Cardiac muscle cell (in vitro differentiated cells and primary cell): ENCODE measurements at places on chromosomes 4 and X. TPM values are rescaled to one million over a fixed set of nuclear protein-coding genes. Genes with fewer than 3 reads are reported as not detected.
A peak's percentile ranks its signal among the peaks of the same experiment; 100 is the strongest.

GRCh38 chr4:98568941-98569663, 89.3 kb downstream of the TSPAN5 start:
- DNase-seq: no peak

GRCh38 chrX:101429934-101430333, 21.9 kb downstream of the HNRNPH2 start:
- no peak for DNase-seq

- no peak for DNase-seq
These were observed 836.9 kb downstream of the SH3BGRL start for GRCh38 chrX:82038793-82039192.

DNA sequence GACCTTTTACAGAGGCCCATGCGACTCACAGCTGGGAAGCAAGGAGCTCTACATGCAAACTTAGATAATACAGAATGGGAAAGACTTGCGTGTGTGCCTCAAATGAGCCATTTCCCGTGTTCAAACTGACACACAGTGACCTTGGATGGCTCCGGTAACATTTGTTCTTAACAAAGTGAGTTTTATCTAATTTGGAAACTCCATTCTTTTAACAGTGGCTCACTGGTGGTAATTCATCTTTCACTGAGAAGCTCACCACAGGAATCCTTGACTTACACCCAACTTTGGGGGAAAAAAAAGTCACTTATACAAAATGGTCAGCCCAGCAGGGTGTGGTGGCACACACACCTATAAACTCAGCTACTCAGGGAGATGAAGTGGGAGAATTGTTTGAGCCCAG, 190.6 kb downstream of the LDB2 start:
- DNase-seq: no peak

- no peak for DNase-seq
These were observed 9.0 kb downstream of the TSC22D3 start for GRCh38 chrX:107766470-107767150.

DNA sequence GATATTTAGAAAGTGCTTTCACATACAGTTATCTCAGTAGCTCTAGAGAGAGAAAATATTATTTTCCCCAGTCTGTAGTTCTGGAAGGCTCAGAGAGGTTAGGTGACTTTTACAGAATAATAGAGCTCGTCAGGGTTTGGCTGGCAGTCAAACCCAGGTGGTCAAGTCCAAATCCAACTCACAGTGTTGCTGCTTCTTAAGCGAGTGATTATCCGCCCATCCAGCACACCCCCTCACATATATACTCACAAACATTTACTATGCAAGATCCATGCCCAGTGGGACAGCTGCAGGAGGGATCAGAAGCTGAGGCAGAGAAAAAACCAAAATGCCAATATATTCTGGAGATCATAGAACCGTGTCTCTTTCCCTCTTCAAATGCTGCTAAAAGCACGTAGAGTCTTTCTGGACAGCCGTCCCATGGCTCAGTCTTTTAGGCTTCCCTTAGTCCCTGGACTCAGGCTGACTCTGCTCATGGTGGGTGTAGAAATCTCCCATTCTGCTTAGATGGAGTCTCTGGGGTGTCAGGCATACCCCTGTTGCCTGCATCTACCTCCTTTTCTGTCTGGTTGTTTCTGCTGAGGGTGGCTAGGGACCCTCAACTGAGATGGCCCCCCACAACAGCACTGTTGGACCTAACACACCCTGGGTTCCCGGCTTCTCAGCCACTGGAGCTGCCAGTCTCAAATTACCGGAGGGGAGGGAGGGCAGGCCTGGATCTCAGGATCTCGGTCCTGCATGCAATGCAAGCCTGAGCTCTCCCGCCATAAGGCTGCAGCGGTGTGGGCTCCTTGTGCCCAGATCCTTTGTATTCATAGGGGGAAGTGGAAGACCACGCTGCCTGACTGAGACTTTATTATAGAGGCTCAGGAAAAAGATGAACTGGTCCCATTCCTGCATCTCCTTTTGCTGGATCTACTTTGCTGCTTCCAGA, at the start of gene CHRNA9:
Gene CHRNA9 (plus strand): TSS at position 743 of the 934 bp plus-strand sequence. CDS start 135 bp downstream, at position 878.
- no peak for DNase-seq

DNA sequence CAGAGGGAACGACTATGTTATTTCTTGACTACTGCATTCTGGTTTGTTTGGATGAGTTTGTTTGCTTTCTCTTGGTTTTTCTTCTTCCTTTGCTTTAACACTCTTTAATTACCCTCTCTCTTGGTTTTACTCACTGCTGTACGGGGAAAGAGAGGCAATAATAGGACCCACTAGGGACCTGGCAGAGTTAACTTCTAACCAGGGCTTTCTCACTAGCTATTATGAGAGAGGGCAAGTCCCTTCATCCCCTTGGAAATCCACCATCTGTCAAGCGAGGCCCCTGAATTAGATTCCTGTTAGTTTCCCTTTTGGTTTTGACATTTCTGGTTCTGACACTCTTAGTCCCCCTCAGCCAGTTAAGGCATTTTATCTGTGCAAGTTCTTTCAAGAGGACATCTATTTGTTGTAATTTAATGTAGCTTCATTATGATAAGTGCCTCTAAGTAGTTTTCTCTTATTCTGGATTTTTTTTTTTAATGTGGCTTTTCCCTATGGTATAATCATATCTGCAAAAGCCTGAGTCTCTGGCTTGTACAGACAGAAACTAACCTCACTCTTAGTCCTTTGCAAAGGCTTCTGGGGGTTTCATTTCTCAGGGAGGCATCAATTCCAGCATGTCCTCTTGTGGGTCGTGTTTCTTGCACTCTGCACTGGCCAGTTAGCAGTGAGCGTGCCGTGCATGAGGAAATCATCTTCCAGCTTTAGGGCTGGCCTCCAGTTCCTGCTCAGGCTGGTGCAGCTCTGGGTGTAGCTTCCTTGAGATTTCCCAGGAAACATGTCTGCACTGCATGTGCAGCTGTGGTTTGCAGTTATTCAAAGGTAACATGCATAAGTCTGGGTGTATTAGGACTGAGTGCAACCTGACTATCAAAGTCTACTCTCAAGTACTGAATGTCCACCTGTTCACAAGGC, 221.3 kb downstream of the STIM2 start:
- no peak for DNase-seq

- DNase-seq: no peak
These were observed 23.4 kb downstream of the PNMA6E start for GRCh38 chrX:153377727-153378126.

- no peak for DNase-seq
These were observed 1075.3 kb downstream of the ADGRL3 start for GRCh38 chr4:62275470-62275869.

- DNase-seq: no peak
These were observed 22.1 kb upstream of the SCOC start for GRCh38 chr4:140351093-140352075.

DNA sequence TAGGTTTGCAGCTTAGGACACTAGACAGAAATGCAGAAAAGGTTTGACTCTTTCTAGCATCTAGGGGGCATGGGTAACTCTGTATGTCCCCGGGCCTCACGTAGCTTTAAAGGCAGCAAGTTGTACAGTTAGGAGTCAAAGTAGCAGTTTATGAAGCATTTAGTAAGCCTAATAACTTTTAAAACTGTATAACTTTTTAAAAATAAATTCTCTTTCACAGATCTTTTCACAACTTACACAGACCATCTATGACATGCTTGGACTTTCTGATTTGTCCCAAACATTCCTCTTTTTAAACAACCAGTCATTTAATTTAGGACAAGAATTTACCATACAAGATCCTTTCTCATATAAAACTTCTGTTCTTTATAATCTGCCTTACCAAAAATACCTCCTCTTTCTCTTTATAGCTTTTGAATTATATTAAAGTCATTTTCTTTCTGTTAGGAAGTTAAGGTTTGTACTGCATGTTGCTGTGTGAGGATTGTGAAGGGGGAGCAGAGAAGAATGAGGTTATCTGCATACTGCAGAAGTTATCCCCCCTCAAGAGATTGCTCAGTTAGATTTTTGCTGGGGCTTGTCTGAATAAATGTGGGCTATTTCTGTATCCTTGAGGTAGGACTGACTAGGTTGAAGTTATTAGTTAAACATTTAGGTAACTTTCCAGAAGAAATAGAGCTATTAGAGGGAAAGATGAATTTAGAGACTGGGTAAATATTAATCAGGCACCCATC, 94.3 kb downstream of the CPE start:
- DNase-seq: no peak

GRCh38 chr4:139763205-139763604, 97.6 kb downstream of the MGST2 start:
- no peak for DNase-seq

GRCh38 chrX:55839485-55839884, 121.9 kb downstream of the RRAGB start:
- DNase-seq: no peak

DNA sequence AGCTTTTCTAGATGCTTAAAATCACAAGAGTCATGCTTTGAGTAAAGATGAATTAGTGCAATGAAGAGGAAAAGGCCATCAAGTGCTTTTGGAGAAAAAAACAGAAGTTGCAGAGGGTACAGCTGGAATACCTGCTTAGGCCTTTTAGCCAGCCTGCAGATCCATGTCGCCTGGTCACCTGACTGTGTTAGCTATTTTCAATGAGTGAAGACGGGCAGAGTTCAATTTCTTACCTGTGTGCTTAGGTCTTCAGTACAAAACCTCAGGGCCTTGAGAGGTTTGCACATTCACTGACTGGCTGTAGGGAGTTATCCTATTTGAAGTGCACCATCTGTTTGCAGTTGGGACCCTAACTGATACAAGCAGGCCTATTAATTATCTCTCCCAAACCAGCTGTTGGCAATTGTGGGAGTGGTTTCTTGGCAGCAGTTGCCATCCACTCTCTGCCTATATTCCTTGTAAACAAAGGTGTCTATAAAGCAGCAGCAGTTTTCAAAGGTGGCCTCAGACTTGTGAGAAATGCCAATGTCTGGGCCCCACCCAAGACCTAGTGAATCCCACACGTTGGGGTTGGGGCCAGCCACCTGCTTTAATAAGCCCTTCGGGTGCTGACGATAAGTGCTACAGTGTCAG, 16.3 kb upstream of the FAT1 start:
- no peak for DNase-seq

GRCh38 chr4:91830681-91831395, 472.9 kb upstream of the GRID2 start:
- DNase-seq: no peak

DNA sequence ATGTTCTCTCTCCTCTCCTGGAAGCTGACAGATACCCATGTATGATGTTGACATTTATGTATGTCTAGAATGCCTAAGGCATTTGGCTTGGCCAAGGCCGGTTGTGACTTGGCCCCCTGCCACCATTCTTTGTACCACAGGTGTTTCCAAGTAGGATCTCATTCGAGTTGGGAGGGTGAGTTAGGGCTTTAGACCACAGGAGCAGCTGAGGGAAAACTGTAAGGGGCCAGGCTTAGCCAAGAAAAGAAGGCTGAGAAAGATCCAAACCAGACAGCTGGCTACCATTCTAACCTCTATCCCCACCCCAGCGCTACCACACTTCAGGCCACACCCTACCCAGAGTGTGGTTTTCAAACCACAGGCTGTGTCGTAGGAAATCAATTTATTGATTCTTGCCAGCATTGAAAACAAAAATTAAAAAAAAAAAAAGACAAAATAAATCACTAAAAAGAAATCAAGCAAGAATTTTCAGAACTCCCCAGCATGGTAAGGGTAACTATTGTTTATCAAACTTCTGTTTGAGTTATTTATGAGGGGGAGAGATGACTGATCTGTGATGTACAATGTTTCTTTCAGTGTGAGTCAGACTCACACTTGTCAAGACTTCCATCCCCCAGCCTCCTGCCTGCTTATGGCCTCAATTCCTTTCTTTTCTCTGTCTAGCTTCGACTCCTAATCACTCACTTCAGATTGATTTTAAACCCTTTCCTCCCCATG, 9.9 kb downstream of the TMSB4X start:
- no peak for DNase-seq

DNA sequence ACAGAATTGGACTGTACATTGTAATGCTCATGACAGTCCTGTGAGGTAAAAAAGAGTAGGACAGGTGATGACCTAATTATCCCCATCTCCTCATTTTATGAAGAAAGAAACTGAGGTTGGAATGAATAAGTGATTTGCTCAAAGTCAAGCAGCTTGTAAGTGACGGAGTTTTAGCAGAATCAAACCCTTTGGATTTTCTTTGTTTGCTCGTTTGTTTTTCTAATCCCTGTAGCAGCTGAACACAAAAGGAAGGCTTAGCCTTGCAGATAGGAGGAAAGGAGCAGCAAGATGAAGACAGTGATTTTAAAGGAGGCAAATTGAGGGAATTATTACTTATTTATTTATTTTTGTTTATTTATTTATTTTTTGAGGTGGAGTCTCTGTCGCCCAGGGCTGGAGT, 528.4 kb upstream of the AMOT start:
- no peak for DNase-seq

GRCh38 chrX:103918050-103918449, 44.4 kb upstream of the TMSB15B start:
- peak; percentile 74 for DNase-seq

DNA sequence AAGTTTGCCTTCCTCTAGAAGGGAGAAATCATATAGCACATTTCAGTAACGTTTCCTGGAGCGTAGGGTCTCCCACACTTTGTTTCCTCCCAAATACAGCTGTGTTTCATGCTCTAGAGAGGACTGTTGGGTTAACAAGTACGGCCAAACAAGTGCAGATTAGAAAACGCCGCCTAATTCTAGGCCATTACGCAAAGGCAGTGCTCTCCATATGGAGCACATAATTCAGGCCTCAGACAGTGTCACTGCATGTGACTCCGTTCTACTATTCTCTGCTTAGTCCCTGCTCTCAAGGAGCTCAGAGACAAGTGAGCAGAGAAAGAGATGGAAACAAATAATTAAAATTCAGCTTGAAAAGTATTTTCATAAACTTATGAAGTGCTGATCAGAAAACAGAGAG, 11.6 kb downstream of the ZNF827 start:
- DNase-seq: no peak

DNA sequence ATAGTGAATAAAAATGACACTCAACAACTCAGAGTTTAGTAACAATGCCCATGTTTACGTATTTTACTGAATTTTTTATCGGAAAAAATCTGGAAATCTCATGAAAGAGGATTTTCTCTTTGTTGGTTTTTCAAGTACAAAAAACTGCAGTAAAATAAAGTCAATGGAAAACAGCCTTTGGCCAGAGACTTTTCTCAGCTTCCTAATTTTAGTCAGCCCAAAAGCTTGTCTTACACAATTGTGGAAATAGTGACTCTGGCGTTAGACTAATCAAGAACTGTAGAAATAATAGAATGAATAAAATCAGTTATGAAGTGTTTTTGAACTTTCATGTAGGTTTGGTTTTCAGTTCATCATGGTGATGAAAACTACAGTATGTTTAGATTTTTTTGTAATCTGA, 234.7 kb downstream of the DKK2 start:
- no peak for DNase-seq

The CORIN gene
- total RNA-seq: 118 and 169 TPM in 2 replicates

The CCSER1 gene
- 3.3 and 3.6 TPM in 2 replicates for total RNA-seq

The XK gene
- 3.0 and 7.2 TPM in 2 replicates for total RNA-seq

The MORC4 gene
- total RNA-seq: 6.3 and 13.0 TPM in 2 replicates

The ATRX gene
- total RNA-seq: 72.5 and 87.8 TPM in 2 replicates

The STK32B gene
- not detected in 2 replicates for total RNA-seq

The PAGE2 gene
- total RNA-seq: not detected in 2 replicates

The CENPE gene
- 1.1 and 16.4 TPM in 2 replicates for total RNA-seq

The CFAP99 gene
- total RNA-seq: not detected in 2 replicates

The MAGEA8 gene
- total RNA-seq: not detected in 2 replicates

The INTU gene
- total RNA-seq: 5.0 and 18.0 TPM in 2 replicates

The MAP7D2 gene
- total RNA-seq: 0.04 and 0.36 TPM in 2 replicates

The AREG gene
- total RNA-seq: not detected in 2 replicates

The SH3RF1 gene
- total RNA-seq: 4.3 and 4.8 TPM in 2 replicates
